ENCODE measurements at places on chromosomes 16 and 17.

- DNase-seq, result no peak
Measured at GRCh38 chr17:70128727-70129238, 40.5 kb upstream of the KCNJ2 start.

DNA sequence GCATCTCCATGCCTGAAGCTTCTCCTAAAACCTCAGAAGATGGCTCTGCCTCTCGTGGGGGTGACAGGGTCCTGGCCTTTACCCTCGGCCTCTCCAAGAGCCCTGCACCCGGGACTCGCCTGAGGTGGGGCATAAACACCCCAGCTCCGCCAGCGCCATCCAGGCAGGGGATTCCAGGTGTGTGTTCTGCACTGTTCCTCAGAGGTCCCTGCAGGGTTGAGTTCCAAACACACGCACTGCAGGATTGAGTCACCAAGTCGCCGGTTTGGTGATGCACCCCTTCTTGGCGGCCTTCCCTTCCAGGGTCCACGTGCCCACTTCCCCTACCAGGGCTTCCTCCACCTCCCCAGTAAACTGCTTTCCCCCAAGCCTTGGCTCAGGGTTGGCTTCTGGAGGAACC, 40.0 kb upstream of the RBFOX3 start:
- no peak for DNase-seq

DNA sequence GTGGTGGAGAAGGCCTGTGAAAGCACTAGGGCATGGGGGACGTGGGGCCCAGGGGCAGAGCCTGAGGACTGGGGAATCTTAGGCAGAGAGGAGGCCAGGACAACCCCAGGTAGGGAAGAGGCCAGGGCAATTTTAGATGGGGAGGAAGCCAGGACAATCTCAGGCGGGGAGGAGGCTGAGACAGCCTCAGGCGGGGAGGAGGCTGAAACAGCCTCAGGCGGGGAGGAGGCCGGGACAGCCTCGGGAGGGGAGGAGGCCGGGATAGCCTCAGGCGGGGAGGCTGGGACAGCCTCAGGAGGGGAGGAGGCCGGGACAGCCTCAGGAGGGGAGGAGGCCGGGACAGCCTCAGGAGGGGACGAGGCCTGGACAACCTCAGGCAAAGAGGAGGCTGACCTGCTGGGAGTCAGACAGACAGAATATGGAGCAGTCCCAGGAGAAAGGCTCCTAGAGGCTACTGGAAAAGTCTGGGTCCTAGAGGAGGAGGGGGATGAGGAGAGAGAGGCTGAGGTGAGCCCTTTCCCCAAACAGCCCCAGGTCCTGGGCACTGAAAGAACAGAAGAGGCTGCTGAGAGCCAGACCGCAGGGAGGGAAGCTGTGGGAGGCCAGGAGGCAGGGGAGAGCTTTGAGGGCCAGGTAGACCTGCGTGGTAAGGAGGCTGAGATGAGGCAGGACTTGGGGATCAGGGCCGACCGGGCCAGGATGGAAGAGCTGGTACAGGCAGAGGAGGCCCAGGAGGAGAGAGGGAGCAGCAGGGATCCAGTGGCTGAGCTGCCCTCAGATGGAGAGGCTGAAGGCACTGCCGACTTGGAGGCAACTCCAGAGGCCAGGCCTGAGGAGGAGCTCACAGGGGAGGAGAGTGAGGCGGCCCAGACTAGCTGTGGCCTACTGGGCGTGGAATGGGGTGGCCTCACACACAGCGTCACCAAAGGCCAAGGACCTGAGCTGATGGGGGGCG, 1.6 kb downstream of the APOBR start:
- no peak for DNase-seq

GRCh38 chr17:60627124-60627523, 27.1 kb downstream of the PPM1D start:
- DNase-seq, result no peak

- DNase-seq, result no peak
Measured at GRCh38 chr16:54389836-54390494, 103.4 kb upstream of the IRX3 start.

GRCh38 chr17:41773731-41774193, 12.7 kb downstream of the JUP start:
- no peak for DNase-seq

DNA sequence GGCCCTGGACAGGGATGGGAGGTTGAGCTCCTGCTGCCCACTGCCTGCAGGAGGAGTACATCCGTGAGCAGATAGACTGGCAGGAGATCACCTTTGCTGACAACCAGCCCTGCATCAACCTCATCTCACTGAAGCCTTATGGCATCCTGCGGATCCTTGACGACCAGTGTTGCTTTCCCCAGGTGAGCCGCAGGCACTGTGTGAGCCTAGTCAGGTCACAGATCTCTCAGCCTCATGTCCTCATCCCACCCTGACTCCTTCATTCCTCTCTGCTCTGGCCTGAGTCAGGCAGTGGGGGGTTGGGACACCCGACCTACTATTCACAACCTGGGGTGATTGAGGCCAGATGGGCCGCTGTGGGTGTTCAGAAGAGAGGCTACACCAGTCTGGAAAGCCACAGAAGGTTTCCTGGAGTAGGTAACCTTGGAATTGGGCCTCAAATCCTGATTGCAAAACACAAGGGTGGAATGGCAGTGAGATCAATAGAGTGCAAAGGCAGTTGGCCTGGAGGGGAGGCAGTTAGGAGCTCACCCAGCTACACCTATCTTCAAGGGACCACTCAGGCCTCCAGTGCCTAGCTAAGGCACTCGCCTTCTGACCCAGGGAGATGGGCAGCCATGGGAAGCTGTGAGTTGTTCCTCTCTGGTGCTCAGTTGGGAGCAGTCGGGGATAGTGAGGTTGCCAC, 29.7 kb downstream of the MYO15A start:
- DNase-seq, result no peak

DNA sequence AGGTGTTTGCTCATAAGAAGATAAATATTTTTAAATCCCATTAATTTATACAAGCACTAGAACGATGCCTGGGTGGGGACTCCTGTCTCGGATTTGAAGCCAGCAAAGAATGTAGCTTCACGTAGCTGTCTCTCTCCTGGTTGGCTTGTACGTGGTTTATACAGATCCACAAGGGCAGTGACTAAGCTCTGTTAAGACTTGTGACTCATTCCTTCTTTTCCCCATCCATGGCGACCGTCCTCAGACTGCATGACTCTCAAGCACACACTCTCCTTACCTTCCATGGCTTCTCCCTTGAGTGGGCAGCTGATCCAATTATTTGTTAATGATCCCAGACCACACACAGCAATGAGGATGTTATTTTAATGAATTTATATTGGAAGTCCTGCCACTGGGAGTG, 679.7 kb upstream of the SOX9 start:
- DNase-seq, result peak; percentile 92

- DNase-seq, result no peak
Measured at GRCh38 chr16:11263737-11264136, 5.4 kb downstream of the TNP2 start.

- DNase-seq, result no peak
Measured at GRCh38 chr17:79216826-79217225, 142.2 kb downstream of the ENGASE start.

DNA sequence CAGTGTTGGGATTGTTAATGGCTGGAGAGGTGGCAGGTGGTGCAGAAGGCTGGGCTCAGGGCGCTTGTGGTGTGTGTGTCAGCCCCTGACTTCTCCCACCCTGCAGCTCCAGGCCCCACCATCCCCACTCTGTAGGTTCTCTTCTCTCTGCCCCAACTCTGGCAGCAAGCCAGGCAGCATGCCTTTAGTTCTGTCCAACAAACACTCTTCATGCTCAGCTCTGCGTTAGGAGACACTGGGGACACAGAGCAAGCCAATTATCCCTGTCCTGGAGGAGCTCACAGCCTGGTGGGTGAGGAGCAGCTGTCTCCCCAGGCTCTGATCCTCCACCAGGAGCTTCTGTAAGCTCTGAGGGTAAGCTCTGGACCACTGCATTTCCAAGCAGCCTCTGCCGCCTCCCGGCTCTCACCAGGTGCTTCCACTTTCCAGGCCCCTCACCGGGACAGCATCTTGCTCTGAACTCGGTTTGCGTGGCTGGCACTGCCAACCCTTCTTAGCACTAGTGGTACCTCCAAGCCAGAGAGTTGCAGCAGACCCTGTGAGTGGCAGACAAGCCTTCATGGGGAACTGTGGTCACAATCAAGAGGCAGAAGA, 34.3 kb upstream of the WSCD1 start:
- no peak for DNase-seq

DNA sequence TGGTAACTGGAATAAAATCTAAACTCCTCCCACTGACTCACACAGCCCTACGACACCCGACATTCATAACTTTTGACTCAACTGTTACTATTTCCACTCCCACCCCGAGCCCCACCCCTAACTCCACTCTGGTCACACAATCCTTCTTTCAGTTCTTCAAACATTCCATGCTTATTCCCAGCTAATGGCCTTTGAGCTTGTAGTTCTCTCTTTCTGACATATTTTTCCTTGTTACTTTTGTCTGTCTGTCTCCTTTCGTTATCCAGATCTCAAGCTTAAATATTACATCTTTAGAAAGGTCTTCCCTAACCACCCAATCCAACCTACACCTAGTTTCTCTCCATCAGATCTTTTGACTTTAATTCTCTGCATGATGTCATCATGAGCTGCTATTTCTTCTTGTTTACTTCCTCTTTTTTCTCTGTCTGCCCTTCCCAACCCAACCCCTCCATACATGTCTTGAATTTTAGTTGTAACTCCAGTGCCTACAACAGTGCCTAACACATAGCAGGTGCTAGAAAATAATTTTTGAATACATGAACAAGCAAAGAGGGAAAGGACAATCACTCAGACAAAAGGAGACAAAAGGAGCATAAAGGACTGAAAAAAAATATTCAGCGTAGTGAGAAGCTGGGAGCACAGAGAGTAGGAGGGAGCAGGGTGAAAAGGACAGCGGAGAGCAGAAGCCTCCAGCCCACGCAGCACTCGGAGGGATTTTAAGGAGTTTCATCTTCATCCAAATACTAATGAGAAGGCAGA, 65.2 kb upstream of the SMIM36 start:
- DNase-seq, result peak; percentile 90

DNA sequence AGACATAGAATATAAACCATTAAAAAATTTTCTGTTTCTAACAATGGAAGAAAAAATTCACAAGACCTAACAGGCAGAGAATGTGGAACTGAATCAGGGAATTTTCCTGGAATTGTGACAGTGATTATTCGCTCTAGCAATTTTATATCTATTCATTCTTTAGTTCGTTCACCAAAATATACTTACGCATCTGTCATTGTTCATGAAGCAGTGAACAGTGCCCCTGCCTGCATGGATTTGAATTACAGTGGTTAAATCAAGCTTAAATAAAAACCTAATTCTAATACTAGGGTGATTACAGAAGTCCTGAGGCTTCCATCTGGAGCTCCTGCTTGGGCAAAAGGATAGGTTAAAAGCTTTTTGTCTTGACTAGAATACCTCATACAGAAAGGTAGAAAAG, 48.6 kb downstream of the ABCA8 start:
- DNase-seq, result no peak

GRCh38 chr16:30509081-30509765, 17.1 kb downstream of the ZNF768 start:
- DNase-seq, result no peak
